ENCODE measurements at places on chromosomes 6 and 20. TPM values are rescaled to one million over a fixed set of nuclear protein-coding genes. Genes with fewer than 3 reads are reported as not detected.

The RPRD1B gene
- polyA plus RNA-seq = 38.5 TPM

The LKAAEAR1 gene
- polyA plus RNA-seq = not detected

The HUS1B gene
- 0.48 TPM for polyA plus RNA-seq

The MRAP2 gene
- 5.5 TPM for polyA plus RNA-seq

The BHLHE23 gene
- not detected for polyA plus RNA-seq

- DNase-seq = no peak
Measured at GRCh38 chr20:2920473-2920872, 47.2 kb downstream of the PTPRA start.

DNA sequence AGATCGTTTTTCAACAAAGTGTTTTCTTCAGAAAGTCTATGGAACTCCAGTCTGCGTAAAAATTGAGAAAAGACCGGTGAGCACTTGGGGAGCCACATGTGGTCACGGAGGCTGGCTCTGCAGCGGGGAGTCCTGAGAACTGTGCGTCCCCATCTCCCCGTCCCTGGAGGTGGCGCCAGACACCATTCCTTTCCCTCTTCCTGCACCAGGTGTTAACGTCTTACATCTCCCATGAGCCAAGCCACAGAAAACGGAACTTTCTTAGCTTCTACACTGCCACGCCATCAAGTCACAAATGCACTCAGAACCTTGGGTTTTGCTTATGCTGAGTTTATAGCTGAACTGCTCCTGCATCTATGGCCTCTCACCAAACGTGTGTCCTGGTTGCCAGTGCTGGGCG is 62.6 kb downstream of the GINS1 start:
- no peak for DNase-seq

DNA sequence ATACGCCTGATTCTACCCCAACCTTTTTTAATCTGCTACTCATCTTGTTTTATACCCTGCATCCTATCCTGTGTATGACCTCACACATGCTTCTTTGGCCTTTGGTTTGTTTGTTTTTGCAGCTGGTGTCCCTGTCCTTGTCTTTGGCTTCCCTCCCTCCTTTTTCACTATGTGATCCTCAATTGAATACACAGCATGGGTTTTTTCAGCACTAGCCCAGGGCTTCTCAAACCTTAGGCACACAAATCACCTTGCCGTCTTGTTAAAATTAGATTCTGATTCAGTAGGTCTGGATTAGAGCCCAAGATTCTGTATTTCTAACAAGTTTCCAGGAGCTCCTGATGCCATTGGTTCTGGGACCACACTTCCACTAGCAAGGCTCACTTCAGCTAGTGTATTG is 321.5 kb upstream of the MAN1A1 start:
- DNase-seq = no peak

- DNase-seq = no peak
Measured at GRCh38 chr20:58677808-58678207, 14.8 kb upstream of the NPEPL1 start.

DNA sequence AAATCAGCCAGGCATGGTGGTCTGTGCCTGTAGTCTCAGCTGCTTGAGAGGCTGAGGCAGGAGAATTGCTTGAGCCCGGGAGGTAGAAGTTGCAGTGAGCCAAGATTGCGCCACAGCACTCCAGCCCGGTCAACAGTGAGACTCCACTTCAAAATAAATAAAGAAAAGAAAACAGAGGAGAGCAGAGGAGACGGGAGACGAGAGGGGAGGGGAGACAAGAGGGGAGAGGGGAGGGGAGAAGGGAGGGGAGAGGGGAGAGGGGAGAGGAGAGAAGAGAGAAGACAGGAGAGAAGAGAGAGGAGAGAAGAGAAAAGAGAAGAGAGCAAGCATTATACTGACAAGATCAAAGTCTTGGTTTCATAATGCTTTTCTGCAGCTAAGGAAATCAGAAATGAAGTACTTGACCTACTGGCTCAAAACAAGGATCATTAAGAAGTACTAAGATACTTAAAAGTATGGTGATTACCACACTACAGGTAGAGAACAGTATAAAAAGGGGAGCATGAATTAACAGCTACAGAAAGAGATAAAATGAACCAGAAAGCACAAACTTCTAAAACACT is 30.5 kb downstream of the FAM8A1 start:
- DNase-seq = no peak

GRCh38 chr6:40611912-40612311 is 24.7 kb upstream of the LRFN2 start:
- no peak for DNase-seq

DNA sequence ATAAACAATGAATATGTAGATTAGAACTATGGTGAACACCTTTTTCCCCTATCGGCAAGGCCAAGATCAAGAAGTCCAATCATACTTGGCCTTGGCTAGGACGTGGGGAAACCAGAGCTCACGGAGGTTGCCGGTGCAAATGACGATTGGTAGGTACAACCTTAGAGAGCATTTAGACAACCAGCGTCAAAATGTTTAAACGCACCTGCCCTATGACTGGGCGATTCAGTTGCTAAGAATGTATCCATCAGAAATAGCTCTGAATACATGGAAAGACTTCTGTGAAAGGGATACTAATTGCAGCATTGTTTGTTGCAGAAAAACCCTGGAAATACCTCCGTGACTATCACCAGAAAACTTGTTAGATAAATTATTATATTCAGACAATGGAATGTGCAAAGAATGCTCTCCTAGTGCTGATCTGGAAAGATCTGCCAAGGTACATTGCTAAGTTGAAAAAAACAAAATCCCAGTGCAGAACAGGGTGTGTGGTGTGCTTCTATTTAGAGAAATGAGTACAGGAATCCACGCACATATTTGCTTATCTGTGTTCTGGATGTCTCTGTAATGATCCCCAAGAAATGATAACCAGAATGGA is 48.0 kb upstream of the PTPN1 start:
- no peak for DNase-seq

DNA sequence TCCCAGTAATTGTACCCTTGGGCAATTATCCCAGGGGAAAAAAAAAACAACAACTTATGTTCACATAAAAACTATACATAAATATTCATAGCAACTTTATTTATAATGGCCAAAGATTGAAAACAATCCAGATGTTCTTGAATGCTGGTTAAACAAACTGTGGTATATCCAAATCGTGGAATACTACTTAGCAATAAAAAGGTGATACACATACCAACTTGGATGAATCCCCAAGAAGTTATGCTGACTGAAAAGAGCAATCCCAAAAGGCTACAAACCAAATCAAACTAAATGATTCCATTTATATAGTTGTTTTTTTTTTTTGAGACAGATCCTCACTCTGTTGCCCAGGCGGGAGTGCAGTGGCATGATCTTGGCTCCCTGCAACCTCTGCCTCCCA is 129.7 kb downstream of the QRSL1 start:
- DNase-seq = no peak

DNA sequence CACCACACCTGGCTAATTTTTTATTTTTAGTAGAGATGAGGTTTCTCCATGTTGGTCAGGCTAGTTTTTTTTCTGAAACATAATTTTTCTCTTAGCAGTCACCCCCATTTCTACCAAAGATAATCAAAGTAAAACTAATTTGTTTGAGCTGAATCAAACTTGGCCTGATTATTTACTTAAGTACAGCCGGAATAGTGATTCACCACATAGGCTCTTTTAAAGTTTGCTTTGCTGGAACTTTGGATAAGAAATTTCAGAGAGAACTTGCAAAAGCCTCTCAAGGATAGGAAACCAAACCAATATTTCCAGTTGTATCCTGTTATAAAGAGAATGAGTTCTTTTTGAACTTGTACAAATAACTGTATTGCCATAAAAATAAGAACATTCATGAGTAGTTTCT is 105.0 kb upstream of the SYNCRIP start:
- DNase-seq = no peak
